Glomerular endothelial cell (primary cell): ENCODE measurements at places on chromosomes 16 and 17.

GRCh38 chr16:30394592-30395154 lies 547 bp upstream of the ZNF48 start:
- no peak for DNase-seq

DNA sequence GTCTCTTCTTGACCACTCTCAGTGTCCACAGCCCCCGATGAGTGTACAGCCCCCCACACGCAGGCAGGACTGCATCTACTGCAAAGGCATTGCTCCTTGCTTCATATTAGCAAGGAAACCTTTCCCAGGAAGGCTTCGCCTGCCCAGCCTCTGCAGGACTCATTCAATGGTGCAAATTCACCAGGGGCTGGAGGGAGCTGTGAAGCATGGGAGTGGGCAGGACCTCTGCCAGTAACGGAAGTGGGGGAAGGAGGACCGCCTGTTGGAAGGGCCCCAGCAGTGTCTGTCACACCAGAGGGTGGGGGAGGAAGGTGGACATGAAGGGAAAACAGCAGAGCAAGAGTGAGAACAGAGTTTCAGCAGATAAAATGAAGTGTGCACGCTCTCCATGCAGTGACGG lies 2.5 kb downstream of the SPATA33 start:
- no peak for DNase-seq

DNA sequence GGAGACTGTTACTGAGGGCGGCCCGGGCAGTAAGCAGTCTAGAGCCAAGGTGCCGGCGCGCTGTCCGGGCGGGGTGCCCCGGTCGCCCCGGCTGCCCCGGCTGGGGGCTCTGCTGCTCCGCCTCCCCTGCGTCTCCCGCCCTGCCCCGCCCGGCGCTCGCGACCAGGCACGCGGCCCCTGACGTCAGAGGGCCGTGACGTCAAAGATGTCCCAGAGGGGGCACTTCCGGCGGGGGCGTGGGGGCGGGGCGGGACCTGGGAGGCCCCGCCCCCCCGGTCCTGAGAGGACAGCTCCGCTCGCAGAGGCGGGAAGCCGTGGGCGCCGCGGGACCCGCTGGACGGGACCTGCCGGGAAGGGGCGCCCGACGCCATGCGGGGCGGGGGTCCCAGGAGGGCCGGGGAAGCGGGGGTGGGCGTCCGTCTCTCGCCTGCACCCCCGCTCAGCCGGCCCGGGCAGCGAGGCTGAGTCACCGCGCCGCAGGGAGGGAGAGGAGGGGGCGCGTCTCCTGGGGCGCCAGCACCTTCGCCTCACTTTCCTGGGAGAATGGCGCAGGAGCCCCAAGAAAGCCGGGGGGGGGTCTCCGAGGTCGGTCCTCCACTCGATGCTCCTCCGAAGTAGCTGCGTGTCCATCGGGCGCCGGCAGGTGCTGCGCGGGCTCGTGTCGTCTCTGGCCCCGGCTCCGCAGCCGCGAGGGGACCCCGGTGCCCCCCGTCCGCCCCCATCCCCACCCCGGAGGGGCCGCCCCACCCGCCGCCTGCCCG lies 4.4 kb upstream of the HIC1 start:
- no peak for DNase-seq

DNA sequence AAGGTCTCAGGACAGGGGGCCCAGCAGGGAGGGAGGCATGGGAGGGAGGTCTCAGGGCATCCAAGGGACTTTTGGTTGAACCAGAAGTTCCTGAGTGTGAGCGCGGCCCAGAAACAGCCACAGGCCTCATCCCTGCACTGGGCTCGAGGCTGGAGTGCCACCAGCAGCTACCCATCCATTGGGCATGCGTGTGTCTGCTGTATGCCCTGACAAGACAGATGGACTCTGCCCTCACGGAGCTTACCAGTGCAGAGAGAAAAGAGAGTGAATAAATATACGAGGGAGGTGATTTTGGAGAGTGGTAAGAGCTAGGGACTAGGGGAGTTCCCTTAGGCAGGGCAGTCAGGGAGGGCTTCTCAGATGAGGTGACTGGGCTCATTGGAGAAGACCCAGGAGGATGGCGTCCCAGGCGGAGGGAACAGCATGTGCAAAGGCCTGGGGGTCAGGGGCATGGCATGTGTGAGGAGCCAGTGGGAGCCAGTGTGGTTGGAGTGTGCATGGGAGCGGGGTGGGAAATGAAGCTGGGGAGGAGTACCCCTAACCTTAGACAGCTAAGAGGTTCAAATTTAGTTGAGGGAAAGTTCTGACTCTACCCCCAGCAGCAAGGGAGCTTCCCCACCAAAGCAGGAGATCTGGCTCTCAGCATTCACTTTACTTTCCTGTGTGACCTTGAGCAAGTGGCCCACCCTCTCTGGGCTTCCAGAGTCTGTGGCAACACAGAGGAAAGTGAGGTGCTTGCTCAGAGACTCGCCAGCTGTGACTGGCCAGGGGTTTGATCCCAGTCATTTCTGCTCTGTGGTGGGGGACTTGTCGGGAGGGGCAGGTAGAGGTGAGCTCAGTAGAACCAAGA lies 74.7 kb downstream of the SREBF1 start:
- DNase-seq: no peak

DNA sequence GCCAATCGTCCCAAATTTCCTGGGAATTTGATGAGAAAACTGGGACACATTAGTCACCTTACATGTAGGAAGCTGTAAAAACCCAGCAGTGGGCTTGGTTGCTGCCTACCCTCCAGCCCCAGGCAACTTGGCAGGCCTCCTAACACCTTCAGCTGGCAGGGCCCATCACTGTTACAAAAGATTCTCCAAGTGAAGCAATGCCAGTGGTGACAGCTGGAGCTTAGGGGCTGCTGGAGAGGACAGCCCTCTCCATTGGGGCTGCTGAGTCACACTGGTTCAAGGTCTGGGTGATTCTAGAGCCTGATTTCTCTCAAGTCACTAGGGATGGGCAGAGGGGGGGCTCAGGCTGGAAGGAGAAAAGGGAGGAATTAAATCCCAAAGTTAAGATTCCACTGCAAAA lies 180.6 kb downstream of the COPRS start:
- DNase-seq: no peak

DNA sequence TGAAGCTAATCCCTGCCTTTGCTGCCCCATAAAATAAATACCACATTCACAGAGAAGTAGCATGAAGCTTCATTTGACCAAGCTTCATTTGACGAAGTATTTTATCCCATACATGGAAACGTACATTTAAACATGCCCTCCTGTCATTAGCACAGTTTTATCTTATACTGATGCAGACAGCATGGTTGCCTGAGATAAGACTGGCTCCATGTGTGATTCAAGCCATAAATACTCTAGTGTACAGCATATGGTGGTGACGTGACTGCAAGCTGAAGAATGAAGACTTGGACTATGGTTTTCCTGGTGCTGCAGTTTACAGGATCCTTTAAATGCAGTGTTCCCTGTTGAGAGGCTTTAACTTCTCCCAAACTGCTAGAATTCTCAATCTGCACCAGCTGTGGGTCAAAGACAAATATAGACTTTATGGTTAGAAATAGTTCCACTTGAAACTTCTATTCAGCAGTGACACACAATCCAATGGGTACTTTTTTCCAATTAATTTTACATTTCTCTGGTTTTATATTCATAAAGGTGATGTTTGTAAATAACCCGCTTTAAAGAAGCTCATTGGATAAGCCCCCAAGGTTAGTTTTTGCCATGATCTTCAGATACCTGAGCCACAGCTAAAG lies 64.9 kb downstream of the CYB561 start:
- DNase-seq: no peak
